COLO829 (cell line): ENCODE measurements at places on chromosomes 16 and 17.

DNA sequence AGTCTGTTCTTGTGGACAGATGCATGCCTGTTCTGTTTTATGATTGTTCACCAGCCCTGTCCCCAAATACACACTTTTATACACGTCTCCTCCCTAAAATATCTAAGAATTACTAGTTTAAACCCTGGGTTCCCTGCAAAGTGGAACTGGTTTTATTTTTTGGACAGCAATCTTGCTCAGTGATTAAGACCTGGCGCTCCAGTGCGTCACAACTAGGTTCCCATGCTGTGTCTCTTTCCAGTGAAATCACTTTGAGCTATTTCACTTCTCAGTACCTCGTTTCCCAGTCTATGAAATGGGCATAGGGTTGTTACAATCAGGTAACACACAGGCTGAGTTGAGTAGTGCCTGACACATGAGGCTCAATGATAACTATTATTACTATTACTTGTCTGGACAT is 1.1 kb downstream of the CEP20 start:
- DNase-seq, result no peak

GRCh38 chr16:82943371-82943770 is 316.6 kb downstream of the CDH13 start:
- DNase-seq, result no peak

- DNase-seq, result peak; percentile 48
Observed at GRCh38 chr17:76554131-76554530, 14.3 kb downstream of the PRCD start.

- no peak for DNase-seq
Observed at GRCh38 chr16:13560151-13560550, 359.8 kb upstream of the ERCC4 start.

GRCh38 chr17:12927001-12927400 is 90.8 kb downstream of the ELAC2 start:
- DNase-seq, result no peak

DNA sequence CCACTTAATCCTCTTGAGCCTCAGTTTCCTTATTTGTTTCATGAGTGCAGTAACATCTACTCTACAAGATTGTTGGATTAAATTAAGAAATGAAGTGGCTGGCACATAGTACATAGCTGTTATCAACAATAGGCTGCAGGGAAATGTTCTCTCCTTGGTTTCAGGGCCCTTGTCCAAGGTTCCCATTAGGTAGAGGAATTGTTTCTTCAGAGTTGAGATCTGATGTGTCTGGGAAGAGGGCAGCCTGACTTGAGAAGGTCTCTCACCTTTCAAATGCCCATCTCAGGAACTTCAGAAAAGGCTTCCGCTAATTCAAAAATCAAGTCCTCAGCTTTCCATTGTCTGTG is 87.6 kb downstream of the RAB11FIP4 start:
- no peak for DNase-seq

DNA sequence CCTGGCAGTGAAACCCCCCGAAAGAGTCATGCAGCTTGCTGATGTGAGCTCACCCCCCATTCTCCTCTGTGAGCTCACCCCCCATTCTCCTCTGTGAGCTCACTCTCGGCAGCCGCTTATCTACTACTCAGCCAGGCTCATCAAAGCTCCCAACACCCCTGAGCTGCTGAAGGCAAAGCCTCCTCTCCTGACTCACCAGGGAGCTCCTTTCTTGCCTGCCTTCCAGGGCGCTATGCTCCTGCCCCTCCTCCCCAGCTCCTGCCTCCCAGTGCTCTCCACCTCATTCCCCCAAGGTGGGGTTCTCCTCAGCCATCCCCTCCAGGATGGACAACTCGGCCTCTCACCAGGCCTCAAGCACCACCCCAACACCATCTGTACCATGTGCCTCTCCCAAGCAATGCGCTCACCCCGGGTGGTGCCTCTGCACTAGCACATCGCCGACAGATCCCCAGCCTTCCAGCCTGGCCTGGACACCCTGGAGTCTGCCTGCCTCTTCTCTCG is 27.7 kb upstream of the FAAP100 start:
- no peak for DNase-seq

DNA sequence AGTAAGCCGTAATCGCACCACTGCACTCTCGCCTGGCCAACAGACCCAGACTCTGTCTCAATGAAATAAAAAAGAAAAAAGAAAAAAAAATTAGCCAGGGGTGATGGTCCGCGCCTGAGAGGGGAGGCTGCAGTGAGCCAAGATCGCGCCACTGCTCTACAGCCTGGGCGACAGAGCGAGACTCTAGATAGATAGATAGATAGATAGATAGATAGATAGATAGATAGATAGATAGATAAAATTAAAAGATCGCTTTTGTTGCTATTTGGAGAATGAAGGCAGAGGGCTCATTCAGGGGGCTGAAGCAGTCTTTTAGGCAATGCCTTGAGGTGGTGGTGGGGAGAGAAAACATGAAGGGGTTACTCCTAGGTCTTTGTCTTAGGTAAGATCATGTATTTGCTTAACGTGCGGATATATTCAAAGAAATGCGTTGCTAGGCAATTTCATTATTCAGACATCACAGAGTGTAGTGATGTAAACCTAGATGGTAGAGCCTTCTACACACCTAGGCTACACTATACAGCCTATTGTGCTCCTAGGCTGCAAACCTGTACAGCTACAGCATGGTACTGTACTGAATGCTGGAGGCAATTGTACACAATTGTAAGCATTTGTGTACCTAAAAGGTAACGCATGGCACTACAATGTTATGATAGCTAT is 4.3 kb upstream of the HES7 start:
- DNase-seq, result no peak

- no peak for DNase-seq
Observed at GRCh38 chr17:35889818-35890773, 9.9 kb upstream of the CCL5 start.

- DNase-seq, result peak; percentile 35
Observed at GRCh38 chr17:45677770-45678169, 106.3 kb upstream of the CRHR1 start.

DNA sequence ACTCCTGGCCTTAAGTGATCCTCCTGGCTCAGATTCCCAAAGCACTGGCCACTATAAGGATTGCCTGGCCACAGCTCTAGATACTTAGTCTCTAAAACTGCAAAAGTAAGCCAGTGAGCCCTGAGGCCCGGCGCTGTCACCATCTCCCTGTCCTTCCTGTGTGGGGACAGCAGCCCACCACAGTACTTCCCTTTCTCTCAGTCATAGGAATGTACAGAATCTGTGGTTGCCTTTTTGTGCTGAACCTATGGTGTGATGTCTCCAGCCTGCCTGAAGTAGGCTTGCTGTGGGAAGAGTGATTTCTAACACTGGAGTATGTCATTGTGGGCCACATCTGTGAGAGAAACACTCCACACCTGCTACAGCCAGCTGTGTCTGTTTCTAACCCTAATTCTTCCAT is 24.7 kb downstream of the NTAN1 start:
- DNase-seq, result no peak

DNA sequence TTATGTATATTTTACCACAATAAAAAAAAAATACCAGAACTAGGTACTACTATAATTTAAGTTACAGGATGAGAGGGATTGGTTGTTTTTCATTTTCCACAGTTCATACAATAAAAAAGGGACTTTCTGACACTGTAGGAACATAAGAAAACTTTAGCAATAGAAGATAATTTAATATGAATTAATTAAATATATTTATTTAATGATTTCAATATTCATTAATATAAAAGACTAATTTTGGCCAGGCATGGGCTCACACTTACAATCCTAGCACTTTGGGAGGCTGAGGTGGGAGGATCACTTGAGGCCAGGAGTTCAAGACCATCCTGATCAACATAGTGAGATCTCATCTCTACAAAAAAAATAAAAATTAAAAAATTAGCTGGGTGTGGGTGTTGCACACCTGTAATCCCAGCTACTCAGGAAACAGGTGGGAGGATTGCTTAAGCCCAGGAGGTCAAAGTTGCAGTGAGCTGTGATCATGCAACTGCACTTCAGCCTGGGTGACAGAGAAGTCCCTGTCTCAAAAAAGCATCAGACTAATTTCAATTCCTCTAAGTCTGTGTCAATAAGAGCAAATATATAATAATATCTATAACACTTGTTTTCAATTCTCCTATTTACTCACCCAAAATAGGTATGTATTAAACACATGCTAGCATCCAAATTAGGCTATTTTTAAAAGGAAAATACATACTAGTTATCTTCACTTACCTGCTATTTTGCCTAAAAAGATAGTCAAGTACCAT is 79.6 kb downstream of the BRIP1 start:
- DNase-seq, result no peak

DNA sequence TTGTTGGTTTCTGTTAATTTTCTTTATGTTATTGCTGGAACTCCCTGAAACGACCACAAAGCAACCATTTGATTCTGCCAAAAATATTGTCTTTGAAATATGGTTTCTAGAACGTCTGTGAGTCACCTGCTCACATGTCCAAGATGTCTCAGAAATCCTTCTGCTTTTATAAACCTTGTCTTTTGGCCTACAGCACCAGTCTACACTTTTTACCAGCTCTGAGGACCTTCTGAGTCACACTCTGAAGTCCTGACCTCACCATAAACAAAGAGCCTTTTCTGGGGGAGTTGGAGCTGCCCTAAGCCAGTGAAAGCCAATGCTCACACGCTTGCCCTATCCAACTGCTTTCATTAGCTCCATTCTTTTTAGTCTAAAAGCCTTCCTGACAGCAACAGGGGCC is 55.5 kb downstream of the GRIN2A start:
- DNase-seq, result peak; percentile 93

GRCh38 chr17:43907998-43908721 is 824 bp upstream of the MPP2 start:
- DNase-seq, result peak; percentile 69

DNA sequence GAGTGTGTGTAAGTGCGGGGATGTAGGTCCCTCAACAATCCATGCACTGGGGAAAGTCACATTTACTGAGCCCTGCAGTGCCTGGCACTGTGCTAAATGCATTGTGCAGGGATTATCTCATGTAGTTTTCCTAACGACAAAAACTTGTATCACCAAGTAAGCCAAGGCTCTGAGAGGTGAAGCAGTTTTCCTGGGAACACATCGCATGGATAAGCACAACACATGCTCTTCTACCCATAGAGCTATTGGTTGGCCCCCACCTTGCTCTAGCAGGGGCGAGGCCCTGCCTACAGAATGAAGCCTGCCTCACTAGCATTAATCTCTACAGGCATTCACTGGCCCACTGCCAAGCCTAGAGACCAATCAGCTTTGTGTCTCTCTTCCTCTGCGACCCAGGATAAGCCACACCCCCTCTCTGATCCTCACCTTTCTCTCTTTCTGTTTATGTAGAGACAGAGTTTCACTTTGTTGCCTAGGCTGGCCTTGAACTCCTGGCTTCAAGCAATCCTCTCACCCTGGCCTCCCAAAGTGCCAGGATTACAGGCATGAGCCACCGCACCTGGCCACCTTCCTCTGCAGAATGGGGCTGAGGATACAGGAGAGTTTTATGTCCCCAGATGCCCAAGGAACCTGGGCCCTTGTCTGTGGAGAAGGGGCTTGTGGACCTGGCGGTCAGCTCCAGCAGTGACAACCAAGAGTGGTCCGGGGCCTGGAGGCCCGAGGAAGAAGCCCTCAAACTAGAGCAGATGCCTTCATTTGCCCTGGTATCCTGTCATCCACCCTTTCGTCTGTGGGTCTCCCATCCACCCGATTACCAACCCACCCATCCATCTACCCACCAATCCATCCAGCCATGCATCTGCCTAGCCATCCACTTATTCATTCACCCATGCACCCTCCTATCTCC is 12.8 kb downstream of the CDH16 start:
- DNase-seq, result no peak

DNA sequence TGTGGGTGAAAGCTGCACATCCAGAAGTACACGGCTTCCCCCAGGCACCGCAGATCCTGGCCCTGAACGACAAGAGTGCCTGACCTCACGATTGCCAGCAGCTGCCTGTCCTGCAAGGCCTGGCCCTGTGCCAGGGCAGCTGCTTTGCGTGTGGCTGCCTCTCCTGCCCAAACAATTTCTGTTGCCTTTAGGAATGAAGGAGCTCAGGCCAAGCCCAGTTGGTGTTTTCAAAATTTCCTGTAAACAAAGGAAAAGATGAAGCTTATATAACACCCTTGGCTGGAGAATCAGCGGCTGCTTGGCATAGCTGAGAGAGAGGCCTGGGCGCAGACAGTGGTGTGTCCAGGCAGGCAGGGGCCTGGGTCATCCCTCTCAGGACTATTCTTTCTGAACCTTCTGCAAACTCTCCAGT is 11.7 kb upstream of the SLC47A2 start:
- no peak for DNase-seq

DNA sequence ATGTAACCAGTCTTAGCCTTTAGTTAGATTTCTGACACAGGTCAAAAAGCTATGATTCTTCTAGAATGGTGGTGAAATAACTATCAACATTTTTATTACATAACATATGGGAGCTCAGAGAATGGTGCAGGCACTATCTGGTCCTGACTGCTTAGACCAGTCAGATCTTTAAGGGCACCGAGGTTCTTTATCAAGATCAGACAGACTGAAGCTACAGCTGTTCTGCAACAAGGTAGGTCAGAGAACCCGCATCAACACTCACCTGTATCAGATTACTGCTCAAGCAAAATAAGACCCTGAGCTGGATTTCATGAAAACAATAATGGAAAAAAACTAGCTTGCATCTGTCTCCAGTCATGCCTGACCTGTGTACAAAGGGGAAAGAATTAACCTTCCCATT is 160.4 kb downstream of the KCNJ2 start:
- no peak for DNase-seq

- no peak for DNase-seq
Observed at GRCh38 chr16:11806721-11807120, 9.7 kb upstream of the ZC3H7A start.

GRCh38 chr17:55500103-55500502 is 11.1 kb downstream of the SMIM36 start:
- no peak for DNase-seq

DNA sequence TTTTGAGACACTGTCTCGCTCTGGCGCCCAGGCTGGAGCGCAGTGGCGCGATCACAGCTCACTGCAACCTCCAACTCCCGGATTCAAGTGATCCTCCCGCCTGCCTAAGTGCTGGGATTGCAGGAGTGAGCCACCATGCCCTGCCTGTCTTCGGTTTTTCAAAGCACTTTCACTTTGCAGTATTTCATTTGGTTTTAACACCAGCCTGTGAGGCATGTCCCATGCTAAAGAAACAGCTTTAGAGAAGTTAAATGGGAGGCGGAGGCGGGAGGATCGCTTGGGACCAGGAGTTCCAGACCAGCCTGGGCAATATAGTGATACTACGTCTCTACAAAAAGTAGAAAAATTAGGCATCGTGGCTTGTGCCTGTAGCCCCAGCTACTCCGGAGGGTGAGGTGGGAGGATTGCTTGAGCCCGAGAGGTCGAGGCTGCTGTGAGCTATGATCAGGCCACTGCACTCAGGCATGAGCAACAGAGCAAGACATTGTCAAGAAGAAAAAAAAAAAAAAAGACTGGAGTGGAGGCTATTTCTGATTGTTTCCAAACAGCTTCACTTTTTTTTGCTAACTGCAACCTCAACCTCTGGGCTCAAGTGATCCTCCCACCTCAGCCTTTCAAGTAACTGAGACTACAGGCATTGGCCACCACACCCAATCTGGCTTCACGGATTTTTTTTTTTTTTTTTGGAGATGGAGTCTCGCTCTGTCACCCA is 1.3 kb downstream of the METTL23 start:
- no peak for DNase-seq

DNA sequence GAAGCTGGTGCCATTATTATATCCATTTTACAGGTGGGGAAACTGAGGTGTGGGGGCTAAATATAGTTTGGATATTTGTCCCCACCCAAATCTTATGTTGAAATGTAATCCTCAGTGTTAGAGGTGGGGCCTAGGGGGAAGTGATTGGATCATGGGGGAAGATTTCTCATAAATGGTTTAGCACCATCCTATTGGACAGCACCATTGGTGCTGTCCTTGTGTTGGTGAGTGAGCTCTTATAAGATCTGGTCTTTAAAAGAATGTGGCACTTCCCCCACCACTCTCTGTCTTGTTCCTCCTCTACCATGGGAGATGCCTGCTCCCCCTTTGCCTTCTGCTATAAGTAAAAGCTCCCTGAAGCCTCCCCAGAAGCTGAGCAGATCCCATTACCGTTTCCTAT is 119.8 kb upstream of the SEC14L1 start:
- DNase-seq, result no peak
